H4 (cell line): ENCODE measurements at places on chromosomes 11 and 22.

DNA sequence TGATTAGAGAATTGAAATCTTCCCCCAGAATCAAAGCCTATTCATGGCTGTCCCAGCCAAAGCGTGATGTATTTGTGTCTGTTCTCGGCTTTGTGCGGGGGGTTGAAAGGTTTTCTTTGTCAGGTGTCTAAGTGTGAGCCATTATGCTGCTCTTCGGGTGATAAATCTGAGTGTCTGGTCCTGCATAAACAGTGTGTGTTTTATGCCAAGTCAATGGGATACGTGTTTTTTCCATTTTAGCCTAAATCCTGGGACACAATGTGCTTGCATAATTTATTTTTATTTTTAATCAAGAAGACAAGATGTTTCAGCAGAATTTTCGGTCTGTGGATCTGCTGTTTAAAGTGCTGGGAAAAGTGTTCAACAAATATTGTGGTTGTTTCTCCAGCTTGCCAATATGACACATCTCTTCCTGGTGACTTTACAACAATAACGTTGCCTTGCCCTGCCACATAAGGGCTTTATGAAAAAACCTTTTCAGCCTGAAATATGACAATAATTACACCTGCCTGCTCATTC lies 267.8 kb downstream of the TBC1D22A start:
- no peak for DNase-seq

DNA sequence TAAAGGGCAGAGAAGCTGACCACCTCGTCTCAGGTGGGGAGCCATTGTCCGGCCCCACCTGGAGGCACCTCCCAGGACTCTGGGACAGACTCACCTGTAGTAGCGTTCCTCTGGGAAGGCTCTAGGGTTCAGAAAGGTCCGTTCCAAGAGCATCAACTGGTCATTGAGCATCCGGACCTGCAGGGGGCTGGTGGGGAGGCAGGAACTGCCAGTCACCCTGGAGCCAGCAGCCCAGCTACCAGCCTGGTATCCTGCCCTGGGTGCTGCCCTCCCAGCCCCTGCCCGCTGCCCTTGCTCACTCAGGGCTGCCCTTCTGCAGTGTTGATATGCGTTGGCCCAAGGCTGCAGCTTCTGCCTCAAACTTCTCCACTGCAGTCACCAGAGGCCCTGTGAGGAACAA lies 4.7 kb downstream of the SAC3D1 start:
- DNase-seq: no peak

DNA sequence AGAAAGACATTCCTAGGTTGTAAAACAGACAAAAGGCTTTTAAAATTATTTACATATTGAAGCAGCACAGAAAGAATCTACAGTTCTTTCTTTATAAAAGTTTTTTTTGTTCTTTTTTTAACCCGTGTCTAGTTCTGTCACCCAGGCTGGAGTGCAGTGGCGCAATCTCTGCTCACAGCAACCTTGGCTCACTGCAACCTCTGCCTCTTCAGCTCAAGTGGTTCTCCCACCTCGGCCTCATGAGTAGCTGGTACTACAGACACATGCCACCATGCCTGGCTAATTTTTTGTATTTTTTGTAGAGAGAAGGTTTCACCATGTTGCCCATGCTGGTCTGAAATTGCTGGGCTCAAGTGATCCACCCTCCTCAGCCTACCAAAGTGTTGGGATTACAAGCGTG lies 3.8 kb upstream of the INCENP start:
- no peak for DNase-seq

DNA sequence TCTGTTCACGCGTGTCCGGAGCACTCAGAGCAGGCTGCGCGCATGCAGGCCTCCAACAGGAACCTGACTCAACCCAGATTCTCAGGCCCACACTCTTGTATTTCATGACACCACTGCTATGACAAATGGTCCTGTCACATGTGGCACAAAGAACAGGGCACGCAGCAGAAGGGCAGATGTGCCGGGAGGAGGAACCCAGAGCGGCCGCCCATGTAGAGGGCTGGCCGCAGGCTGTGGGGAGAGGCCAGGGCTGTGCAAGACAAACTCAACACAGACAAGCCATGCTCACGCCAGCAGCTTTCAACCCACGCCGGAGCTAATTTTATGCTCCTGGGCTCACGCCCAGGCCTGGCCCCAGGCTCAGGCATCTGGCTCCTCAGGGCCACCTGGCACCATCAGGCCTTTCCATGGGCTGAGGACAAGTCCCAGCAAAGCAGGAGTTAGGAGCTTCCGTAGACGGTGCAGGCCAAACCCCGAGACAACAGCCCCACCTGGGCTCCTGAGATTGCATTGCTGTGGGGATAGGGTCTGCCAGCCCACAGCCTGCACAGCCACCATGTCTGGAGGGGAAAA lies 40.0 kb downstream of the DUSP8 start:
- no peak for DNase-seq

DNA sequence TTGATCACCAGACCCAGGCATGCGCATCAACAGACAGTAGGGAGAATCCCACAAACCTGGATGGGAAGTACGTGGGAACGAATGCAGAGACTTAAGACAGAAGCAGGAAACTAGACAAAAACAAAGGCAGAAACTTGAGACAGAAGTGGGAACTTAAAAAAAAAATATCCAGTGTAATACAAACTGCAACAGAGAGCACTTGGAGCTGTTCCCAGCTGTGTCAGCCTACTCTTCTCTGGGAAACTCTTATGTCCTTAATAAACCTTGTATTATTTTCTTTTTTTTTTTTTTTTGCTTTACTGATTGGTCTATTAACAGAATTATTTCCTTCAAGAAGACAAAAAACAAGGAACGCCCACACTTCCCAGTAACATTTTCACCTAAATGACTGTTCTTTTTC lies 1818.1 kb upstream of the RAG2 start:
- DNase-seq: peak; percentile 21

DNA sequence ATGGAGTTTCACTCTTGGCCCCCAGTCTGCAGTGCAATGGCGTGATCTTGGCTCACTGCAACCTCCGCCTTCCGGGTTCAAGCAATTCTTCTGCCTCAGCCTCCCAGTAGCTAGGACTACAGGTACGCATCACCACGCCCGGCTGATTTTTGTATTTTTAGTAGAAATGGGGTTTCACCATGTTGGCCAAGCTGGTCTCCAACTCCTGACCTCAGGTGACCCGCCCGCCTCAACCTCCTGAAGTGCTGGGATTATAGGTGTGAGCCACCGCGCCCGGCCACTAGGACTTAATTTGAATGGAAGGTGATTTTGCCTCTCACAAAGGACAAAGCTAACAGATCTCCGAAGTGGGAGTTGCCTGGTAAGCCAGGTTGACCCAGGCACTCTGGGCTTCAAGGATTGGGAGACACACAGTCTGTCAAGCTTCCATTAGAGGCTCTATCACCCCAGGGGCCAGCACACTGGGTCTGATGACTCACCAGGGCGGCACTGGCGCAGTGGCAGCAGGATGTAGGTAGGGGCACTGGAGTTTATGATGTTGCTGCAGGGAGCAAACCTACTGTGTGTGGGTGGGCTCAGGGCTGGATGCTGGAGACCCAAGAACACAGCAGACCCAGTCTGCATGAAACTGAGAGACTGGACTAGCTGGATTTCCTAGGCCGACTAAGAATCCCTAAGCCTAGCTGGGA lies 17.8 kb upstream of the KCTD14 start:
- peak; percentile 55 for DNase-seq

- no peak for DNase-seq
Measured at GRCh38 chr11:3213659-3214419, 4.8 kb downstream of the MRGPRG start.

GRCh38 chr11:94845622-94846021 lies 77.5 kb downstream of the AMOTL1 start:
- DNase-seq: peak; percentile 26

DNA sequence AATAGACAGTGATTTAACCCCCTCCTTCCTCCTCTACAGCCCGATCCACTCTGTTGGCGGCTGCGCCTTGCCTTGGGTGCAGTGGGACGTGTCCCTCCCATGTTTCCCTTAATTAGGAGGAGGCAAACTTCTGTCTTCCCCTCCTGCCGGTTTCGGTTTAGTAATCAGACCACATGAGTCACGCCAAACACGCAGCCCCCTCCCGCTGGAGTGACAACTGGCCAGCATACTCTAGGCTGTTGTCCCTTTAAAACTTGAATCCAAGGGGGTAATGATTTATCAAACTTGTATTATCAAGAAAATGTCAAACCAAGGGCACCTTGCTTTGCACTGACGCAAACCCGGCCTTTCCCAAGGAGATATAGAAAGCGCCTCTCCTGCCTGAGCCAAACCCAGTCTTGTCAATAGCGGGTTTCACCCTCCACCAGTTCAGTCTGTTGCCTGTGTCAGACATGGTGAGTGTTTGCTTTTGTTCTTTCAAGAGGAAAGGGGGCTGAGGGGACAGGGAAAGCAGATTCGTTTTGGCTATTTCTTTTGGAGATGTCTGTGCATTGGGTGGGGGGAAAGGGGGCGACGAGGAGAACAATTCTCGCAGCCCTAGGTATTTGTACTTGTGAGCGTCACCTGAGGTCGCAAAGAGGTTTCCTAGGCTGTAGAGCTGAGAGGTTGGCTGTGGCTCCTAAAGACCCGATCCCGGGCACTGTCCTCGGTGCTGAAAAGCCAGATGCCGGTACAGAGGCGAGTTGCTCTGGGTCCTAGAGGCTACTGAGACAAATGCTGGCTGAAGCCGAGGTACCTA lies at the start of gene SLC6A5:
Gene SLC6A5, plus strand, starts transcription at position 388 of the 799 bp plus-strand sequence. Its CDS starts 65 bp downstream, at position 453.
- peak; percentile 23 for DNase-seq

- DNase-seq: no peak
Measured at GRCh38 chr22:35592418-35592967, 24.6 kb downstream of the MB start.

DNA sequence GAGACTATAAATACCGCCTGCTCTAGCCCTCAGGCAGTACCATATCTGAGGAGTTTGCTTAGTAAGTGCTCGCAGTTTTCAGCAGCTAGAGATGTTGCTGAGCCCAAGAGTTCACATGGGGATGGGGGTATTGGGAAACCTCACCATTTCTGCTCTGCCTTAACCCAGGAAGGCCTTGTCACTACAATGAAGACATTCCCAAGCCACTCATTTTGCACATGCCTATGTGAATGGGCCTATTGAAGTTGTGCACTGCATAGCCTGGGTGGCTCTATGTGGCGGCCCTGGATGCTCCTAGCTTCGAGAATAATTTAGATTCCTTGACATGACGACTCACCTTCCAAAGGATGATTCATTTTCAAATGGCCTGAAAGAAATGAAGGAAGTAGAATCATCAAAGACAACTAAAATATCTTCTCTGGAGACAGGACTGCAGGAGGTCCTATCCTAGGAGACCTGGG lies 163.4 kb downstream of the ADAMTS15 start:
- DNase-seq: no peak

DNA sequence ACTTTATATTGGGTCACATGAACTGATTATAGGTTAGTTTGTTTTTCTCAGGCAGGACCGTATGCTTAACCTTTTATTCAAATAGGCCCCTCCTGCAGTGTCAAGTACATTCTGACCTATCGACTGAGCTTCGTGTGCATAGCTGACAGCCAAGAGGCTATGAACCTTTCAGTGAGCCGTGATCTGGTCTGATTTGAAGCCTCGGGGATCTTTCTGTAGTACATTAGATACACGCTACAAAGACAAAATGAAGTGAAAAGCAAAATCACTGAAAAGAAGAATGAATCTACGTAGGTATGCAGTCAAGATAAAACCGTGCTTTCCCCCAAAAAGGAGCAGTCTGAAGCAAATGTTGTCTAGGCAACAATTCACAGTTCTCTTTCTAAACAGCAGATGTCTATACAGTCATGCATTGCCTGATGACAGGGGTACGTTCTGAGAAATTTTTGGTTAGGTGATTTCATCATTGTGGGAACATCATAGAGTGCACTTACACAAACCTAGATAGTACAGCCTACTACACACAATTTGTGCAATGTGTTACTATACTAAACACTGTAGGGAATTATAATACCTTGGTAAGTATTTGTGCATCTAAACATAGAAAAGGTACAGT lies 18.1 kb downstream of the JHY start:
- no peak for DNase-seq

DNA sequence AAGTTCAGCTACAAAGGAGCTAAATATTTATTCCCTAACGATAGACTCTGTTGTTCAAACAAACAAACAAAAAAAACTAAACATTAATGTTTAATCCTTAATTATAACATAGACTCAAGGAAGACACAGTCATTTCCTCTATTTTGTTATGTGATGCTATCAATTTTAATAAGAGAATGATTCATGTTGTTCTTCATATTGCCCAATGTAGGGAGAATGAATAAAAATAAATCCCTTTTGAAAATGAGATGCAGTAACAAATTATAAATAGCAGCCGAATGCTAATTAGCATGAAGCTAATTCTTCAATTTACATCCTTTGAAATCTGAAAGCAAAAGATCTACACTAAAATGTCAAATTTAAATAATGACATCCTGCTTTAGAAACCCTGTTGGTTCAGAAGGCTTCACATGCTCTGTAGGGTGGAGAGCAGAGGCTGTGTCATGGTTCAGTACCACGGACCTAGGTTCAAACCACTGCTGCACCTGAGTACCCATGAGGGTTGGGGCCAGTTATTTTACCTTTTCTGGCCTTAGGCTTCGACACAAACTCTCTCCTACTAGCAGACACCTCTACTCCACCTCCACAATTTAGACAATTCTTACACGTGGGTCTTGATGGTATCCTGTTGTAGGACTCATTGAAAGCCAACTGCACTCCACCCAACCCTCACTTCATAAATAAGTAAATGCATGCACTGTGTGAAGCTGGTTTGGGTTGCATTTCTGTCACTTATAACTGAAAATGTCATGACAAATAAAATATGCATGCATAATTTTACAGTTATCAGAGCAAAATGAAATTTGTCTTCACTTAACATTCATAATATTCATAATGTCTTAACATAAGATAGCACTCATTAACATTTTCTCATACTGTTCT lies 89.0 kb downstream of the RRAS2 start:
- DNase-seq: no peak

GRCh38 chr22:19892257-19892879 lies 37.7 kb upstream of the GNB1L start:
- peak; percentile 17 for DNase-seq

DNA sequence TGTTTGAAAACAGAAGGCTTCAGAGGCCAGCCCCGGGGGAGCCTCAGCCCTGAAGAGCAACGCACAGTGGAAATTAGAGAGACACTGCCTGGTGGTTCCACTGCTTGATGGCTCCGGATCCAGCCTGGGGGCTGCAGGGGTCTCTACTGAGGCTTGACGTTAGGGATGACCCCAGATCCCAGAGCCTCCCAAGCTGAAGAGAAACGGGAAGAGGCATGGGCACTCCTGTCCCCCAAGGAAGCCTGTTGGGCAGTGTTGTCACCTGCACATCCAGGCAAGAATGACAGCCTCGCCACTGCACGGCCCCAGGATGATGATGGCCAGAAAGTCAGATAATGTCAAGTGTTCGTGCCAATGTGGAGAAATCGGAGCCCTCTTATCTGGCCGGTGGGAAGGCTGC lies 56.8 kb upstream of the FGF3 start:
- no peak for DNase-seq

- no peak for DNase-seq
Measured at GRCh38 chr11:61886643-61887042, 4.7 kb downstream of the FADS3 start.

GRCh38 chr11:120249279-120250262 lies 9.6 kb downstream of the POU2F3 start:
- DNase-seq: no peak
